ENCODE measurements at places on chromosomes 7 and 10.

DNA sequence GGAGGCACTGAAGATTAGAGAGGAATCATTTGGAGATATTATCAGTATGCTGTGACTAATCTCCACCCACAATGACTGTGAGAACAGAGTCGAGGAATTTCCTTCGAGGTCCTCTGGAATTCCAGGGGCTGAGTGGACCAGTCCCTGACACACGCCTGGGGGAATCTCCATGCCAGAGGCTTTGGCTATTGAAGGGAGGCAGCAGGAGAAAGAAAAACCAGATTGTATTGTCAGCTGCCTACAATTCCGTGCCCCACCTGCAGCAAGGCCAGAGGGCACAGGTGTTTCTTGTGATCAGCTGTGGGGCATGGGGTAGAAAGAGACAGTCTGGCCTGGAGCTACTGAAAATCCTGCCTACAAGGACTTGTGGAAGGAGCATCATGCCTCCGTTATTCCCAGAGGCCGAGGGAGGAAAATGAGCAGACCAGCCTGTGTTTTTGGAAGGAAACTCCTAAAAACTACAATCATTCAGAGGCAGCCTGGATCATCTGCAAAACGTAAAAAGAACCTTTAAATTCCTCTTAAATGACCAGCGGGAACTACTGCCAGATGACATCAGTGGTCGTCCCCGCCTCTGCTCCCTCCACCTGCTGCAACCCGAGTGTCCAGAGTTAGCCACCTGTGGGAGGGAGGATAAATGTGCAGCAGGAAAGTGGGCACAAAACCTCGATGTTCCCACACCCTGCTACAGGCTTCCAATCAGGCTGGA lies 25.4 kb upstream of the ANK3 start:
- no peak for DNase-seq

GRCh38 chr7:81462672-81463071 lies 307.2 kb downstream of the HGF start:
- DNase-seq, result no peak

GRCh38 chr10:46325021-46325420 lies 38.2 kb downstream of the ANTXRL start:
- DNase-seq, result no peak

- DNase-seq, result no peak
Observed at GRCh38 chr7:11716185-11716584, 115.8 kb downstream of the THSD7A start.

GRCh38 chr10:12041766-12042408 lies 722 bp downstream of the UPF2 start:
- DNase-seq, result no peak

DNA sequence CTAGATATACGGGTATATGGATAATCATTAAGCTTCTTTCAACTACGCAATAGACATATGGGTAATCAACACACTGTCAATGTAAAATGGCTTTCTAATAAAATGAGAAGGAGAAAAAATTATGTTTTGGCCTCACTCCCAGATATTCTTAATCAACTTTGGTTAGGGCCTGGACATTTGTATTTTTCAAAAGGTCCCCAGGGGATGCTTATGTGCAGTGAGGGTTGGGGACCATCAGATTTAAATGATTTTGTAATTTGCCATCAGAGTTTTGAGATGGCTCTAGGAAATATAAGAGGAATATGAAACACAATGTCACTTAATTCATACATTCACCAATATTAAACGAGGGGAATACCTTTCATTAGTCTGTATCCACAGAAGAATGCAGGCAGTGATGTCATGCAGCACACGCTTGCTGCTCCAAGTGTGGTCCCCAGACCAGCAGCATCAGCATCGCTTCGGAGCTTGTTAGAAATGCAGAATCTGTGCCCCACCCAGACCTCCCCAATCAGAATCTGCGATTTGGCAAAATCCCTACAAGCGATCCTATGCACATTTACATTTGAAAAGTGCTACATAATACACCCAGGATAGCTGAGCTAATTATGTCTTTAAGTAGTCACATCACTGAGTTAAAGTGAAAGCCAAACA lies 75.1 kb downstream of the INHBA start:
- no peak for DNase-seq

GRCh38 chr7:72924386-72924732 lies 536 bp upstream of the POM121 start:
- no peak for DNase-seq

- DNase-seq, result no peak
Observed at GRCh38 chr7:17772581-17773288, 167.6 kb downstream of the SNX13 start.

DNA sequence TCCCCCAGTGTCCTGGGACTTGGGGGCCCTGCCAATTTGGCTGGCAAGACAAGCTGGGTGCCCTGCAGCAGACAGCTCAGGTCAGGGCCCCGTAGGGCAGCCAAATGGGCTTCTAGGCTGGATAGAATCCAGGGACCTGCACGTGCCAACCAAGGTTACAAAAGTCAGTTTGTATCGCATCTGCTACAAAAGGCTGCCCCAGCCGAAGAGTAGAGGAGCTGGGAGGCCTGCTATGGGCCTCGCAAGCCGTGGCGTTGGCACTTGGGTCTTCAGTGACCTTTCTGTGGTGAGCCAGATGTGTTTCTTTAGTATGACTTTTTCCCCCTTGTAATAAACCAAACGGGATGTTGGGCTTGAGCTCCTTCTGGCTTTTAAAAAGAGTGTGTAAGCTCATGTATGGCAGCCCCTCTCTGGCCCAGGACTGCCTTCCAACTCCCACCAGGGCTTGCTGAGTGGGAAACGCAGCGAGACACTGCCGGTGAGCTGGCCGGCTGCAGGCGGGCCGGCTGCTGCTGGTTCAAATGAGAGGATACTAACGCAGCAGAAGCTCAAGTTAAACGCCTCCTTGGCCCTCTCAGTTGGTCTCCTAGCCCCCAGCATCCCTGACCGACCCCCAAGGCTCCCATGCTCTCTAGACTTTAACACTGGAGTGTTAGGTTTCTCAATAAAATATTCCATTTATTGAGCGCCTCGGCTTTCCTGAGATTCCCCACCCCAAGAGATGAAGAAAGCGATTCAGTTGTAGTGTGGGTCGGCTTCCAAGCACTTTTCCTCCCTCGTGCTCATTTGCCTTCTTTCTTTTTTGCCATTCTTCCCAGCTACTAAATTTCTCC lies 3.1 kb upstream of the HOXA10 start:
- no peak for DNase-seq

- DNase-seq, result no peak
Observed at GRCh38 chr10:102230264-102230860, 4.3 kb downstream of the ELOVL3 start.

DNA sequence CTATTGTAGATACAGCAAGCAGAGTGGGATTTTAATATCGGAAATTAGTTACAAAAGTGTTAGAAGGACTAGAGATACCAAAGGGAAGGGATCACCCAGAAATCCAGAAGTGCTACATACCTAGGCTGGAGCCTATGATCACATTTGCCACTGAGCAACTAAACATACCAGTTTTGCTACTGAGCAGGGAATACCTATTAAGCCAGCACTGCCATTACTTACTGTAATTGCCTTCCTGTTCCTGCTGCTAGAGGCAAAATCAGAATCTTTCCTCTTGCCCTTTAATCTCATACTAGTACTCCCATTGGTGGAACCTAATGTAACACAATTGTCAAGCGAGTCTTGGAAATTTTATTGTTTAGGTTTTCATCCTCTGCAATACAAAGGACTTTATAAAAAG lies 121.7 kb downstream of the ATRNL1 start:
- no peak for DNase-seq

DNA sequence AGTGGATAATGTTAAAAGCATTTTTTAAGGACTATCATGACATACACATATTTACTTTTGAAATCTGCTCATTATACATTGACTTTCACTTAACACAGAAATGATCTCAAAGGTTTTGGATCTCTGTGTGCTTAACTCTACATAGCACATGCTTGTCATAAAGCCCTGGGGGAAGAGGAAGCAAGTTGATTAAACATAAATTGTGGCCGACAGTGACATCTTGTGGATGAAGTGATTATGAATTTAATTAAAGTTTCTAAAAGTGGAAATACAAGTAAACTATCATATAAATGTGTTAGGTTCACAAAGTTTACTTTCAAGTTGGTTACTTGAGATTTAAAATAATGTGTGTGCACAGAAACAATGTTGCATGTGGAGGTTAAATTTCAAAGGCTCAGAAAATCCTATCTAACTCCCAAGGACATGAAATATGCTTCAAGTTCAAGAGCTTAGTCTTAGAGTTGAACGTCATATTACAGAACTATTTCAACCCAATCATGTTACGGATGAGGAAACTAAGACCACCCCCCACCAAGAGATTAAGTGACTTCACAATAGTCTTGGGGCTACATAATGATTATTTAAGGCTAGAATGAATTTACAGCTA lies 1247.8 kb downstream of the GATA3 start:
- no peak for DNase-seq

DNA sequence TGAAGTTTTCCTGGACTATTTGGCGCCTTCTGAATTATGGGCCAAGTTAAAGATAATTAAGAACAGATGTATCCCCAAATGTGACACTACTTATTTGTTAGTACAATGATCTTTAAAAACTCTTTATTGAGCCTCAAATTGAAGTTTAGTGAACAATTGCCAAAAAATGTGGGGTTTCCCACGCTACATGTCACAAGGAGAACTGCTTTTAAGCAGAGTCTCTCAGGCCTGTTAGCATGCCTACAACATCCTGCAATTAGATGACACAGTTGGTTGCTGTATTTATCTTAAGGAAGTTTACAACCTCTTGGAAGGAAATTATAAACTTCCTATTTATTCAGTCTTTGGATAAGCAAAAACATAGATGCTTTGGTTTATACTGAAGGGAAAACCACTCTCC lies 733.0 kb downstream of the TNS3 start:
- no peak for DNase-seq

DNA sequence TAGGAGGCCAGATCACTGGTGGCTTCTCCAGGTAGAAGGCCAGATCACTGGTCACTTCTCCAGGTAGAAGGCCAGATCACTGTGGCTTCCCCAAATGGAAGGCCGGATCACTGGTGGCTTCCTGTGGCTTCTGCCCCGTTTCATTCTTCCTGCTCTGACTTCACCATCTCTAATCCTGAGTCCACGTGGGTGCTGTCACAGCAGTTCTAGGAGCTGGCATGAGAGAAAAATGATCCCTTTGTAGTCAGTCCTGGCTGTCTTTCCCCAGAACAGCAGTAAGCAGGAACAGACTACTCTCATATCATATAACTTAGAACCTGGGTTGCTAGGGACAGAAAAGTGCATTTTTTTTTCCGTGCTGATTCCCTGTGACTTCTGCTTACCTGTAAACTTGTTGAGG lies 90.9 kb downstream of the ACTR3B start:
- no peak for DNase-seq

DNA sequence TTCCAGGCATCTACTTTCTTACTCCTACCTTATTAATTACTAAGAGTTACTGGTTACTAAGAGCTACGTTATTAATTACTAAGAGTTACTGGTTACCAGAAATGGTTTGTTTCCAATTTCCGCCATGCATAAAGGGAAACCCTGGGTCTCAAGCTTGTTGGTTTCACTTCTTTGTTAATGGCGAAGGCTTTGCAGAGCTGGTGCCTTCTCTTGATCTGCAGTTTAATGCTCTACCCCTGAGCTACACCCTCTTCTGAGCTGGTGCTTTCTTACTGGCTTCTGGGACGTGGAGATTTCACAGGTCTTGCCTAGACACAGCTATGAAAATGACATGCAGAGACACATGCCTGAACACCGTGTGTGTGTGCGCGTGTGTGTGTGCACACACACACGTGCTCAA lies 560 bp downstream of the CPA4 start:
- no peak for DNase-seq

GRCh38 chr10:24908793-24909423 lies 43.5 kb downstream of the PRTFDC1 start:
- DNase-seq, result no peak
